ENCODE measurements at places on chromosomes 4 and X.
A peak's percentile ranks its signal among the peaks of the same experiment; 100 is the strongest.

DNA sequence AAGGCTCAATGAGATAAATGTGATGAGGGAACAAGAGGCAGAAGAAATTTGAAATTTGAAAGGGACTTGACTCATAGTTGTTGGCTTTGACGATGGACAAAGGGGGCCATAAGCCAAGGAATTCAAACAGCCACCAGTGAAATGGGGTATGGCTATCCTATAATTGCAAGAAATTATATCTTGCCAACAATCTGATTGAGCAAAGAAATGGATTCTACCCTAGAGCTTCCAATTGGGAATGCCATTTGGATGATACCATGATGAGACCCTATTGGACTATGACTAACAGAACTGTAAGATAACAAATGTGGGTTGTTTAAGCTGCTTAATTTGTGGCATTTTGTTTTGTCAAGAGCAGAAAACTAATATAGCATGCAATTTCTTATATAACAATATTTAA, 270.1 kb upstream of the ARSJ start:
- no peak for DNase-seq

- peak; percentile 88 for DNase-seq
Measured at GRCh38 chr4:87895964-87896621, 63.3 kb downstream of the MEPE start.

- DNase-seq = peak; percentile 68
Measured at GRCh38 chr4:36209941-36210649, 34.2 kb downstream of the ARAP2 start.

GRCh38 chr4:88195328-88196012, 37.0 kb upstream of the ABCG2 start:
- DNase-seq = no peak

DNA sequence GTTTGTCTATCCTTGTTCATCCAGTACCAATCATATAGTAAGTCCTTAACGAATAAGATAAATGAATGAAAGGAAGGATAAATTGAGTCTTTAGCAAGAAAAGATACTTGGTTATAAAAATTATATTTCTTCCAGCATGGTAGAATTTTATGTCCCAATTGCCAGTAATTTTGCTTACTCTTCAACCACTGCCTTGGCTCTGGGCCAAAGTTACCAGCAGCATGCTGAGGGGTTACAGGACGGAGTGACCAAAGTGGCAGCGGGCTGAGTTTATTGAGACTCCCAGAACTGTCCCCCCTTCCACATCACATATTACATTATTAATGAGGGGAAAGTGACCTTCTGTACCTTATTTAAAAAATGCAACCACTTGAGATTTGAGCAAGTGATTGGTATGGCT, 121.7 kb downstream of the RASGEF1B start:
- no peak for DNase-seq

DNA sequence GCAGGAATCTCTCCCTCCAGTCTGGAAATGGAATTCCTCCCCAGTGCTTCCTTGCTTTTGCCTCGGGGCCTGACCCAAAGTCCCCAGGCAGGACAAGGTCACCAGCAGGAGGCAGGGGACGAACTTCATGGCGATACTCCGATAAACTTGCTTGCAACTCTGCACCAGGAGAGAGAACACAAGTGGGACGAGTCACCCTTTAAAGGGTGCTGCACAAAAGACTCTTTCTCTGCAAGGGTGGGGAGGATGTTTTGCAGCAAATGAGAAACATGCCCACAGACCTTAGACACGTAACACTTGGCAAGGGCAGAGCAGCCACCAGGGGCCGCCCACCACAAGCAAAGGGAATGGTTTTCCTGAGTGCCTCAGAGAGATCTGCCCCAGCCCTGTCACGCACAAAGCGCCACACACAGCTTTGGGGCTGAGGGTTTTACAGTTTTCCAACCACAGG, at the start of gene FGFBP2:
TSS of gene FGFBP2 (minus strand) at position 175 of the 451 bp plus-strand sequence. CDS start at position 129, 46 bp downstream.
- peak; percentile 91 for DNase-seq

DNA sequence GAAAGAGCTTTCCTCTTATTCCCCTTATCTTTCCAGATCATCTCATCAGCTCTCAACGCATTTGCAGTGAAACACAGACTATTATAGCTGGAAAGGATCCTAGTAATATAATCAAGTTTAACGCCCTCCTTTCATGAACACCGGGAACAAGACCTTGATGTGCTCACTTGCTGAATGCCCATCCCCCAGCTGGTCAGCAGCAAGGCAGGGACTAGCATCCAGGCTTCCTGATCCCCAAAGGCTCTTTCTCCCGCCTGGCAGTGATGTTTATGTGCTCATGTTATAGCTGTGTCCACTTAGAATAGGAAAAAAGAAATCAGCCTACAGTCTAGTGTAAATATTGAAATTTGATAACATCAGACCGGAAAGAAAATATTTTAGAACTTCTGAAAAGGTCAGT, 24.6 kb downstream of the GPC4 start:
- DNase-seq = no peak

GRCh38 chrX:38960137-38960536, 158.9 kb downstream of the MID1IP1 start:
- no peak for DNase-seq

DNA sequence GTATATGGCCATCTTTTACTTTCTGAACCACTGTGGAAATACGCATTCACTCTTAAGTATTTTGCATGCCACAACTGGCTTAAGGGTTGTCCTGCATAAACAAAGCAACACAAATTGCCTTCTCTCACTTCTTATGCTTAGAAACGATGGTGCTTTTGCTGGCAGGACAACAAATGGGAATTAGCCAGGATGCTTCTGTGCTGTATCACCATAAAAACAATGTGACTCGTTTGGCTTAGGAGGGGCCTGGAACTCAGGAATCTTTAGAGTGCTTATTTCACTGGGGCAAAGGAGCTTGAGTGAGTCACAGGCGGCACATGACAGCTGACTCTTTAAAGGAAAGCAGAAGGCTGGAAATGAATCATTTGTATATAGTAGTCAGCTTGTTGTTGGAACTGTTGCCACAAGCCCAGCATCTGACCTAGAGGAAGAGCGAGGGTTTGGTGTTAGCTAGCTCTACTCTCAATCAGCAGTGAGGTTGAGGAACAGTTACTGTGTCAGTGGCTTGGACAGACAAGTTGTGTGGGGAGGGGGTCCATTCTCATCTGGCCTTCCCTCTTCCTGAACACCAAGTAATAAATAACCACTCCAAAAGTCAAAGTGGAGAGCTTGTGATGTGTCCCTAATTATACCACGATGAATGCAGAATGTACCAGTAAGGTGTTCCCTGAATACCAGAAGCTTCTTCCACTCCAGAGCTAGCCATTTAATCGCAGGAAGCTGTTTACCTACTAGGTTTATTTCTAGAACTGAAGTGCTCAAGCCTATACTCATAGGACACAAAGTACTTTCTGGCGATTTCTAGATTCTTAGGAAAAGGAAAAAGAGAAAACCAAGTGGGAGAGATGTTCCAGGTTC, 293.1 kb downstream of the CAMK2D start:
- peak; percentile 97 for DNase-seq

DNA sequence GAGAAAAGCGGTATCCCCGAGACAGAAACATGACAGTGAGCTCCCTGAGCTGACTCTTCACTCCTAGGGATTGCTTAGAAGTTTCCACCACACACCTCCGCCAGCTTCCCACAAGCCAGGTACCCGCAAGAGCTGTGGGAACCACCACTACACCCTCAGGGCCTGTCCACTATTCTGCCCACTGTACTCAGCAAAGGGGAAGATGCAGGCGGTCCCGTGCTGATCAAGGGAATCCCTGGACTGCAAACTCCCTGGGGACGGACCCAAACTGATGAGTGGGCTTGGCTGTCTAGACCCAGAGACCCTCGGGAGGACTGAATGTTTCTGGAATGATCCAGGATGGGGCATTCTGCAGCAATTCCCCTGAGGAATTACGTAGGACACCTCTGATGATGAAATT, 30.2 kb downstream of the REELD1 start:
- no peak for DNase-seq

DNA sequence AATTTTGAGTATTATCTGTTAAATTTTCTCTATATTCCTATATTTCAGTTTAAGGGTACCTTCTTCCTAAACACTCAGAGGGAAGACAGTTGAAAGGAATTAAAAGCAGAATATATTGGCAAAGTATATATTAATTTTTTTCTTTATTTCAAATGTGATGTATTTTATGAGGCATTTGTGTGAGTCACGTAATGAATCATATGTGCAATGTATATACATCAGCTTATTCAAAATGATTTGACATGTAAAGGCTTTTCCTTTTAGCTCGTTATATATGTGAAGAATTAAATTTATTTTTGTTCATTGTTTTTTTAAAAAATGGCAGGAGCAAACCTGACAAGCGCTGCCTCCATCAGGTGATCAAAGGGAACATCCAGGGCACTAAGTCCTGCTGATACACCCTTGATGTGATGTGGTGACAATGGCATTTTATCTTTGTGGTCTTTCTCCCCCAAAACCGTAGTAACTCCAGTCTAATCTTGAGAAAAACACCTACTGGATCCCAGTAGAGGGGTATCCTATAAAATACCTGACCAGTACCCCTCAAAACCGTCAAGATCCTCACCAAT, 8.9 kb downstream of the WWC2 start:
- DNase-seq = no peak

Data from SK-MEL-5 (cell line).